ENCODE measurements at places on chromosomes 5 and 9.

DNA sequence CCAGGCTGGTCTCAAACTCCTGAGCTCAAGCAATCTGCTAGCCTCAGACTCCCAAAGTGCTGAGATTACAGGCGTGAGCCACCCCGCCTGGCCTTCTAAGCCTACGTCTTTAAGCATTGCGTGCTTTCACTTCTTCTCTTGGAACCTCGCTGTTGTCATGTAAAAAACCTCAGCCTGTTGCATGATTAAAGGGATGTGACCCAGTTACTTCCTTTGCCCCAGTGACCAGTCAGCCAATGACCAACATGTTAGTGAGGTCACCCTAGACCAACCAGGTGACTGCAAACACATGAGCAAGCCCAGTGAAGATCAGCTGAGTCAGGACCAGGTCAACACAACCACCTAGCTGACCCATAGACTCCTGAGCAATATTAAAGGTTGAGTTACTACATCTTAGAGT is 10.5 kb downstream of the KIF4B start:
- DNase-seq, result no peak

DNA sequence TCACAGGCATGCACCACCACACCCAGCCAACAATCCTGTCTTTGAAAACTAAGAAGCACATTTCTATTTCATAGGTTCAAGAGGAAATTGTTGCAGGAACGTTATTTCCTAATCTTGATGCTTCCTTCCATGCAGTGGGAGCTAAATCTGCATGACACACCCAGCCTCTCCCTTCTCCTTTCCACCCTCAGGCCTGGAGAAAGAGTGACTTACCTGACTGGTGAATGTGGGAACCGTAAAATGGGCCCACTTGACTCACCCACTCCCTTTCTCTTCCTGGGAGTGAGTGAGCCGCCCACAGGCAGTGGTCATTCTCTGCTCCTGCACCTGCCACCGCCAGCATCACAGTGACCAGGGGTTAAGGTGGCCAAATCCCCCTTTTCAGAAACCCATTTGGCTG is 78.2 kb downstream of the C9orf50 start:
- no peak for DNase-seq

DNA sequence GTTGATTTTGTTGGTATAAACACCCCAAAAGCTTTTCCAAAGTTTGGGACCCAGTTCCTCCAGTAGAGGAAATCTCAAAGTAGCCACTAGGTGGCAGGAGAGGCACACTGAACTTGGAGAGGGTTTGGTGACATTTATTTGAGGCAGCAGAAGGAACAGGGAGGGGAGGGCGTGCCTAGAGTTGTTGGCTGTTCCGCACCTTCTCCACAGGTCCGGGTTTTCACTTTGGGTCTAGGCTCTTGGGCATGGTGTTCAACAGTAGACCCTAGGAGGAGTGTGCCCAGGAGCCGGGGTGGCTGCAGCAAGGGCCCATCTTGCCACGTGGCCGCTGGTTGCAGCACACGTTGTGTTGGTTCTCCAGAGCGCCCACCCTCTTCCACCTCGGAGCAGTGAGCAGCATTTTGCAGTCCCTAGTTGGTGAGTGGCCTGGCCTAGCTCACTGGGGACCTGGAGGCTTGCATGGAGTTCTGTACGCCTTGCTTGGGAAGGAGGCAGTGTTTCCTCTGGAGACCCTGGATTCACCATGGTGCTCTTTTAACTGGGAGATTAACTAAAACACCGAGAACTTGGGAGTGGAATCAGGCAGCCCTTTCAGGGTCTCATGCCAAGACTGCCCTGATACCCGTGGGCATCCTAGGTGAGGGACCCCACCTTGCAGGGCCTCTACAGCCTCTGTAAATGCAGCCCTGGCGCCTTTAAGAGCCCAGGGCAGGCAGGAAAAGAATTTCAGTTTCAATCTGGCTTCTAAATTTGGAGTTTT is 28.2 kb downstream of the PTPA start:
- DNase-seq, result peak; percentile 51

GRCh38 chr5:150242251-150242894 is 47.2 kb downstream of the CAMK2A start:
- DNase-seq, result no peak

- DNase-seq, result no peak
Measured at GRCh38 chr5:114361724-114362196, at the start of gene KCNN2. TSS of gene KCNN2 (plus strand) at chr5:114362070. CDS start at chr5:114362140, 70 bp downstream.

DNA sequence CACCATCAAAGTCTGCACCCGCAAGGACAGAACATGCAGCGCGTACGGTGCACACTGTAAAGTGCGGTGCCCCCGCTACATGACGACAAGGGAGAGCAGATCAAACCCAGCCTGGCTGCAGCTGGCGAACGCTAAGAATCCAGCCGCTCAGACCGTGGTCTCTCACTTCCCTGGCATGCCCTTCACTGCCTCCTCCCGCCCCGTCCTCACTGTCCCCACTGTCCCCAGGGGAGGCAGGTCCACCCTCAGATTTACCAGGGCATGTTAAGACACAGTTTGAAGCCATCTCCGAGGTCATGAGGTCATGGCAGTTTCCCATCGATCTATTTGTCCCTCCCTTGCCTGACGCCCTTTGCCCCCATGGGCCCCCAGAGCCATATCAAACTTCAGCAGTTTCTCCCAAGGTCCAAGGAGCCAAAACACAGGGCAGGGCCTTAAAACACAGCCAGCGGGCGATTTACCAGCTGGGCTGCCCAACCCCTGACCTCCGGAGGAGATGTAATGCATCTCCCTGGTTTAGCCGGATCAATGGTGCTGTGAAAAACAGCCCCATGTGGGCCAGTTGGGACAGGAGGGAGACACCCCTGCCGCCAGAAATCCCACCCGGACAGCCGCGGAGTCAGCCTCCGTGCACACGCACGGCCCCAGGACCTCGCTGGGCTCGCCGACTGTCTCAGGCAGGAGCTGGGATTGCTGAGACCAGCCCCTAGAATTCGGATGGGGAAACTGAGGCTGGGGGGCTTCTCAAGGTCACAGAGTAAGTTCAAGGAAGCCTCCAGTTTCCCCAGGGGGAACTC is 52.3 kb upstream of the FUBP3 start:
- DNase-seq, result no peak

- peak; percentile 27 for DNase-seq
Measured at GRCh38 chr5:17189381-17190036, 27.9 kb upstream of the BASP1 start.

- no peak for DNase-seq
Measured at GRCh38 chr9:18585996-18586395, 112.0 kb downstream of the ADAMTSL1 start.

GRCh38 chr9:126392662-126393371 is 66.2 kb downstream of the MVB12B start:
- DNase-seq, result no peak

DNA sequence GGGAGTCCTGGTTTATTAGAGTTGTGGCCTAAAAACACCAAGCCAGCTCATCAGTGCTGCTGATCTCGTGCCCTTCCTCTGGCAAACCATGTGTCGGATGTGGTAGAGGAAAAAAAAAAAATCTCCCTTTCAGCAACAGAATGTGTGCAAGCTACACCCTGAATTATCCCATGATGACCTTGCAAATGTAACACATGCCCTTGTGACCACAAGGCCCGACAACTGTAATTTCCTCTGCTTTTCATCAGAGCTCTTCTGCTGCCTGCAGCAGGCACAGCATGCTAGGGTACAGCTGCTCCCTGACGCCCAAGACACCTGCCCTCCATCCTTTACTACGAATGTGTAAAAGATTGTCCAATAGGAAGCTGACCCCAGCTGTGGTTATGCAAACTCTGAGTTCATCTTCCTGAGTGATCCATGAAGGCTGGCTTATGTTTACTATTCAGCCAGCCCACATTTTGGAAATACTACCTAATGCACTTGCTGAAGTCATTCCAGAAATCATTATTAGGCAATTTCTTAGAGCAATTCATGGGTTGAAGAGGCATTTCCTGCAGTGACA is 14.6 kb upstream of the BNC2 start:
- DNase-seq, result no peak

DNA sequence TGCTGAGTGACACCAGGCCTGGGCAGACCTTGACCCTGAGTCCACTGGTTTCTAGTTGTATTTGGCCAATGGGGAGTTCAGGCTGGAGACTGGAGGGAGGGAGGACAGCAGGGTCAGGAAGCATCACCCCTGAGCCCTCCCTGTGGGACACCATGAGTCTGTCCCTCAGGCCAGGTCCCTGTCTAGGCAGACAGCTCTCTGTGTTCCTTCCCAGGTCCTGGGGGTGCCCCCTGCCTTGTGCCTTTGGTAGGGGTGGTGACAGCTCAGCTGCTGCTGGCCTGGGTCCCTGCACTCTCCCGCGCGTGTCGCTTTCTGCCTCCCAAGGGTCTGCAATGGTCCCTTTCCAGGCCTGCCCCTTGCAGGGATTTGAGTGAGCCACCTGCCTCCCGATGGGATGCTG is 125.5 kb downstream of the OLFM1 start:
- DNase-seq, result no peak

- peak; percentile 15 for DNase-seq
Measured at GRCh38 chr9:126490871-126491567, 122.7 kb upstream of the LMX1B start.

DNA sequence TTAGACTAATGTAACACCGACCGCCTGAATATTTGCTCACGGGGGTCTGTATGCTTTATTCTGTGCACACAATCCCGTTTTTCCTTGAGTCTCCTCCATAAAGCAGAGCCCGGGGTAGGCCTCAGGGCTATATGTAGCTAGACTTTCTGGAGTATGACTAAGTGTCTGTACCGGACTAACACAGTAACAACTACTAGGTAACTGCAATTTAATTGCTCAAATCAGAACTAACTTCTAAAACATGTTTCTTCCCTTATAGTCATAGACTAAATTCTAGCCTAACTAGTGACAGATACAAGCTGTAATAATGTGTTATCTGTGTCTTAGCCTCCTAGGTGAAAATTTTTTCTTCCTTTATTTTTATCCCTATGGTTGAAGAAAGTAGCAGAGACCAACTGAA is 2.1 kb downstream of the REEP5 start:
- DNase-seq, result no peak

DNA sequence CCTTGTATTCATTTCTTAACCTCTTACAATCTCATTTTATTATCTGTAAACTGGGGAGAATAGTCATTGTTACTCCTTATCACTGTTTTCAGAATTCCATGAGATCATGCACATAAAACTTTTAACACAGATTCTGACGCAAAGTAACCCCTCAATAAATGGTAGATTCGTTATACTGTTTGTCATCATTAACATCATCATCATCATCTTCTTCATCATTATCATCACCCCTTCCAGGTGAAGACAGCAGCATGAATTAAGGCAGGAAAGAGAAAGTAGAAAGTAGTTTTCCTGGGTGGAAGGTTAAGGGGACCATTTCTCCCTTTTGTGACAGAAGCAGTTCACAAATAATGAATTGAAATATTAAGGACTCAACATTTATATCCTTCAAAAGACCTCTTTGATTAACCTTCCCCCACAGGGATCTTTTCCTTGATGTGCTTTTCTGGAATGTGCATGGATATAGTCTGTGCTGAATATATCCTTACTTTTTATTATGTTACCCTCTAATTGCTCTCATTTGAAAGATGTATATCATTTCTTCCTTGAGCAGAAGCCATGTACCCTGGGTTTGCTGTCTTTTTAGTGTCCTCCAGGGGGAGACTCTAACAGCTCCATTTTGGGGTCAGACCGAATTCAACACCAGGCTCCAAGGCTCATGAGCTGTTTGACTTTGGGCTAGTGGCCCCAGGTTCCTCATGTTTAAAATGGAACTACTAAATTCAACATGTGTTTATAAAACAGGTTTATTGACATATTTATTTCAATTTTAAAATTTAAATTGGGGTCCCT is 1029.9 kb upstream of the WWC1 start:
- DNase-seq, result no peak

DNA sequence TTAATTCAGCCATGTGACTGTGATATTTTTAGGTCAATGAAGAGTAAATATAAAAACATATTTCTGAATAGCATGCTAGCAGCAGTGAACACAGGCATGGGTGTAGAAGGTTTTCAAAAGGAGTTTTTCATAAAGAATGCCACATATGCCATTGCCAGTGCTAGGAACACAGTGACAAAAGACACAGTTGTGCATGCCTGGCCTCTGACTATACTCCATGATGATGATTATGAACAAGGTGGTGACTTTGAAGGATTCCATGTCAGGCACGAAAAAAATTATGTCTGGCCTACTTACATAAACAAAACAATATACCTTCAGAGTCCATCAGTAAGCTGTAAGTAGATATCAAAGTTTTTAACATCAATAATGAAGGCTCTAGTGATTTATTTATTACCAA is 438.7 kb downstream of the TLE1 start:
- no peak for DNase-seq

- DNase-seq, result no peak
Measured at GRCh38 chr9:95276395-95276954, 41.0 kb downstream of the FANCC start.

GRCh38 chr9:35335164-35335563 is 154.7 kb upstream of the RUSC2 start:
- DNase-seq, result no peak

DNA sequence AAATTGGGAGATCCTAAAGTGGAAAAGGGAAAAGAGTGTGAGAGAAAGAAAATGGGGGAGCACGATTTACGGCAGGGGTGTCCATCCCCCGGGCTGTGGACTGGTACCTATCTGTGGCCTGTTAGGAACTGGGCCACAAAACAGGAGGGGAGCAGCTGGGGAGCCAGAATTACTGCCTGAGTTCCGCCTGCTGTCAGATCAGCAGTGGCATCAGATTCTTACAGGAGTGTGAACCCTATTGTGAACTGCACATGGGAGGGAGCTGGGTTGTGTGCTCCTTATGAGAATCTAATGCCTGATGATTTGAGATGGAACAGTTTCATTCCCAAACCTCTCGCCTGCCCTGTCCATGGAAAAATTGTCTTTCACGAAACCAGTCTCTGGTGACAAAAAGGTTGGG is 108.3 kb upstream of the ADAMTSL1 start:
- DNase-seq, result no peak

- no peak for DNase-seq
Measured at GRCh38 chr5:26553079-26553478, 485.3 kb downstream of the CDH9 start.

- DNase-seq, result no peak
Measured at GRCh38 chr9:93086447-93087224, 9.4 kb upstream of the CARD19 start.

GRCh38 chr9:109497226-109498153 is 617 bp downstream of the PTPN3 start:
- no peak for DNase-seq

- DNase-seq, result no peak
Measured at GRCh38 chr5:57696825-57697570, 214.4 kb upstream of the ACTBL2 start.

DNA sequence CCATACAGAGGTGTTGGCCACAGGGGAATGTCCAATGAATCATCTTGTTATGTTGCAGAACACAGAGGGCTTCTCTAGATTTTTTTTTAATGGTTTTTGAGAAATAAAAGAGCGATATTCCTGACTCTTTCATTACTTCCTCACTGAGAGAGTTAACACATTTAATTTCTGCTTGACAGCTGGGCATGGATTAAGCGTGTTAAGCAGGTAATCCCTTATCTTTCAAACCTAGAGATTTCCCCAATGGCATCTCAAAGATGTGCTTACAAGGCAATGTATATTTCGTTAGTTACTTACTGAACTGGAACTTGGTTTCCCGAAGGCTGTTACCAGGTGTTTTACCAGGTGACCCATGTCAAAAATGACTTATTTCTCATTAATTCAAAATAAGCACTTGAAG is 21.8 kb upstream of the ADCY2 start:
- no peak for DNase-seq

- DNase-seq, result no peak
Measured at GRCh38 chr5:142982821-142983200, 212.6 kb downstream of the ARHGAP26 start.

Data from stimulated activated CD8-positive, alpha-beta memory T cell treated with anti-CD3 and anti-CD28 coated beads, Interleukin-4, amount 100 ng/mL, for 4 hours (primary cell).